ENCODE measurements at places on chromosomes 4 and X.
A peak's percentile ranks its signal among the peaks of the same experiment; 100 is the strongest.

GRCh38 chr4:177952723-177953122 is 510.5 kb upstream of the AGA start:
- DNase-seq: no peak

DNA sequence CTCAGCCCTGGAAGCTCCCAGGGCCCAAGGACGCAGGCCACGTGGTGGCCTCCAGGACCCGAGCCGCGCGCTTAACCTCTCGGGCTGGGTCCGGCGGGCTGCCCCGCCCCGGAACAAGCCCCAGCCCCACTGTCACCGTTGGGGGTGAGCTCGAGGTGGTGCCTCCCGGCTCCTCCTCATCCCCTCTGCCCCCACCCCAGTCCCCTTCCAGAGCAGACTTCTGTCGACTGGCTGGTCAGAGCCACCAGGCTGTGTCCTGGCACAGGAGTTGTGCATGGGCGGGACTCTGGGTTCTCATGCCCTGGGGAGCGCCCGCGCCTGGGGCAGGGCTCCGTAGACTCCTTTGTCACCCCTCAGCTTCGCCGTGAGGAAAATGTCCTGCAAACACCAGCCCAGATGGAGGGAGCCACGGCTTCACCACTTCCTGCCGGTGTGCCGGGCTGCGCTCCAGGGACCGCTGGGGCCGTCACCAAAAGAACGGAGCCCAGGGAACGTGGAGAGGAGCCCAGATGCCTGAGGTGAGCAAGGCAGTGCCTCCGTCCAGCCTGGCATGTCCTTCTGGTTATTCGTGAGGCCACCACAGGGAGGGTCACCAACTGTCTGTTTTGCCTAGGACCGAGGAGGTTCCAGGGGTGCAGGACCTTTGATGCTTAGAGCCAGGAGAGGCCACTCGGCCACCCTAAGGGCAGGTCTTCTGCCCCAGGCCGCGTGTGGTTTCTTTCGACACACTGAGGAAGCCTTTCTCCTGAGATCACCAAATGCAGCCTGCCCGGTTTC is 7.1 kb upstream of the RGS12 start:
- no peak for DNase-seq

GRCh38 chr4:40800064-40800463 is 50.3 kb downstream of the NSUN7 start:
- DNase-seq: no peak

- DNase-seq: no peak
These were observed 163.9 kb downstream of the HS3ST1 start for GRCh38 chr4:11264841-11265240.

GRCh38 chrX:148610328-148610698 is 109.9 kb downstream of the AFF2 start:
- DNase-seq: no peak

GRCh38 chrX:135463937-135464336 is 42.2 kb downstream of the SMIM10L2A start:
- no peak for DNase-seq

DNA sequence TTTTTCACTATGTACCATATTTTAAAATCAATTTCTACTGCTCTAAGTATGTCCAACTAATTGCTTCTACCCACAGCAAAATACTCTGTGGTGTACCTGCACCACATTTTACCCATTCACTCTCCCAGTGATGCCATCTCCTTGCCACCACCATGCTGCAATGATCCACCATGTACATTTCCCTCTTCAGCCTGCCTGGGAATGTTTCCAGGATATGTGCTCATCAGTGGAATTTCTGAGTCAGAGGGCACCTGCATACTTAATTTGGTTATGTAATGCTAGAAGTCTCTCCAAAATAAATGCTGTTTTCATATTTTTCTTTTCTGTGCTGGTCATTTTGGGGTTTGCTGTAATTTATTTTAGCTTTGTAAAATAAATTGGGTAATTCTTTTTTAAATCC is 33.2 kb upstream of the OCIAD2 start:
- DNase-seq: no peak

DNA sequence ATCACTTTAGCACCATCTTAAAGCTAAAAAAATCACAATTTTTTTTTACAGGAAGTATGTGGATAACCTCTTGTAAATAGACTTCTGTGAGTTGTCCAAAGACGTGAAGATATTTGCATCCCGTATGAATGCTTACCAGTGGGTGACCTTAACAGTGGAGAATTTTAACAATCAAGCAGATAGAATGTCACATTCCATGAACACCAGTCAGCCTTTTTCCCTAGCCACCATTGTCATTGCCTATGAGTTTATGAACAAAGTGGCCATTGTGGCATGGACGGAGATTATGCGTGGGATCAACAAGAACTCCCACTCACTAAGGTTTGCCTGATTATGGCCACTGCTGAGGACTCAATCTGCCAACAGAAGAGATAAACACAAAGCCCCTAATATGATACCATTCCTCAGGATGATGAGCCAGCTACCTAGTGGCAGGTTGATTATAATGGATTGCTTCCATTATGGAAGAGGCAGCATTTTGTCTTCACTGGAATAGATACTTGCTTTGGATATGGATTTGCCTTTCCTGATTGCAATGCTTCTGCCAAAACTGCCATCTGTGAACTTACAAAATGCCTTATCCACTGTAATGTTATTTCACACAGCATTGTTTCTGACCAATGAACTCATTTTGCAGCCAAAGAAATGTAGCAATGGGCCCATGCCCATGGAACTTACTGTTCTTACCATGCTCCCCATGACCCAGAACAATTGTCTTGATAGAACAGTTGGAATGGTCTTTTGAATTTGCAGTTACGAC is 830.9 kb upstream of the NDST4 start:
- no peak for DNase-seq

GRCh38 chr4:152700151-152700550 is 20.4 kb upstream of the TMEM154 start:
- DNase-seq: no peak

DNA sequence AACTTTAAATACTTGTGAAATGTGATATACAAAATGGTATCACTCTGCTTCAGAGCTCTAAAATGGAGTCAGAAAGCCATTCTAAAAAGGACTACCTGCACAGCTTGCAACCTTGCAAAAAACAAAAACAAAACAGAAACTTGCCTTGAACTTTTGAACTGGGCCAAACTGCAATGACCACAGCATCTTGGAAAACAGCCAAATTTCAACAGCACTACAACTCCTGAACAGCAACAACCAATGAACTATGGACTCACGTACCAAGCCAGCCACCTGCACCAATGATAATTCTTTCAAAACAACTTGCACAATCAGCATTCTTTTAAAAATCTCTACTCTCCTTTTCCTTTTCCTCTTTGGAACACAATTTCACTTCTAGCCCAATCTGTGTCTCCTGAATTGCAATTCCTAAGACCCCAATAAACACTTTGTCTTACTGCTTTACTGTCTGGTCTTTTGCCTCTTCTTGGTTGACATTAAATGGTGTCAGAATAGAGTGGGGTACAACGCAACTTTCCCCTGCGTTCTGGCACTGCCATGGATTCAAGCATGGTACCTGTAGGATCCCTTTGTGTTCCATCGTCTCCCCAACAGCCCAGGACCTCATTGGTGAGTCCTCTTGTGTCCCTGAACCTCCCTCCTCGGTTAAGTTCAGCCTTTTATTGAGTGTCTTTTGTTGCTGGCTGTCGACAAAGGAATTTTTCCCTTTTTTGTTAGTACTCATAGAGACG is 35.7 kb upstream of the FMR1 start:
- DNase-seq: no peak

GRCh38 chr4:11463707-11464106 is 35.0 kb upstream of the HS3ST1 start:
- DNase-seq: no peak

GRCh38 chrX:3262901-3263300 is 83.6 kb downstream of the MXRA5 start:
- DNase-seq: no peak

- DNase-seq: no peak
These were observed 9.0 kb upstream of the PITX2 start for GRCh38 chr4:110631584-110632505.

DNA sequence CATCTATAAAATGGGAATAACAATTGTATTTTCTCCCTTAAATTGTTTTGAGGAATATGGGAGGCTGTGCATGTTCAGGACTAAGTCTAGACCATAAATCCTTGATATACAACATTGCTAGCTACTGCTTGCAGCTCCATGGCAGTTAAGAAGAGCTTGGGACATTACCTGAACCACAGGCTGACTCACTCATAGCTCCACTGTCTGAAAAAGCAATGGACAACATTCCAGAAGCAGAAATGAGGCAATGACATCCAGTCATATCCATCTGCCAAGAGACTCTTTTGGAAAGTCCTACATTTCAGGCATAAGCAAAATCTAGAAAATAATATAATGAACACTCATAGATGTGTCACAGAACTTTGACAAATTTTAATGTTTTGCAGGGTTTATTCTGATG is 167.3 kb upstream of the LEF1 start:
- DNase-seq: no peak

DNA sequence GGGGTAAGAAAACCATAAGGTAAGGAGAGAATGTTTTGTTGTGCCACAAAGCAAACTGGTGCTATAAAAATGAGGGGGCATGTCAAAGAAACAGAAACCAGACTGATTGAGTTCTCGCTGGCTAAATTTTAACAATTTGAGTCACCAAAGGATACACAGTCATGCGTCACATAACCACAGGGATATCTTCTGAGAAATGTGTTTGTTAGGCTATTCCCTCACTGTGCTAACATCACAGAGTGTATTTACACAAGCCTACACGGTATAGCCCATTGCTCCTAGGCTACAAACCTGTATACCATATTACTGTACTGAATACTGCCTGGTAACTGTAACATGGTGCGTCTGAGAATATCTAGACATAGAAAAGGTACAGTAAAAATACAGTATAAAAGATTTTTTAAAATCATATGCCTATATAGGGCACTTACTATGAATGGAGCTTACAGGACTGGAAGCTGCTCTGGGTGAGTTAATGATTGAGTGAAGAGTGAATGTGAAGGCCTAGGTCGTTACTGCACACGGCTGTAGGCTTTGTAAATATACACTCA is 50.1 kb downstream of the FBXW7 start:
- DNase-seq: peak; percentile 80

GRCh38 chr4:98802770-98803198 is 126.1 kb downstream of the EIF4E start:
- no peak for DNase-seq

DNA sequence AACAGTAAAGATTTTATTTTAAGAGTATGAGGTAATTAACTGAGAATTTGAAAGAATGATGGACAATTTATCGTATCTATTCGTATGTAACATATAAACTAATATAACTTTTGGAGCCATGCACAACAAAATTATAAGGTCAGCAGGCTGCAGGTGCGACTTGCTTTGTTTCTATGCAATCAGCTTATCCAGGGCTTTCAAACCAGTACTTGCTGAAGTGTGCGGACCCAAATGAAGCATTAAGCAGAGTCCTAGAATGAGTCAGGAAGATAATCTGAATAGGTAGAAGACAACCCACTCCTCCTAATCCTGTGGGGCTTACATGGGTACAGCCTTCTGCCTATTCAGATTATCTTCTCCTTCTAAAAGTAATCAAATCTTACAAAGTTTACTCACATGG is 2.1 kb downstream of the NSD2 start:
- DNase-seq: no peak

DNA sequence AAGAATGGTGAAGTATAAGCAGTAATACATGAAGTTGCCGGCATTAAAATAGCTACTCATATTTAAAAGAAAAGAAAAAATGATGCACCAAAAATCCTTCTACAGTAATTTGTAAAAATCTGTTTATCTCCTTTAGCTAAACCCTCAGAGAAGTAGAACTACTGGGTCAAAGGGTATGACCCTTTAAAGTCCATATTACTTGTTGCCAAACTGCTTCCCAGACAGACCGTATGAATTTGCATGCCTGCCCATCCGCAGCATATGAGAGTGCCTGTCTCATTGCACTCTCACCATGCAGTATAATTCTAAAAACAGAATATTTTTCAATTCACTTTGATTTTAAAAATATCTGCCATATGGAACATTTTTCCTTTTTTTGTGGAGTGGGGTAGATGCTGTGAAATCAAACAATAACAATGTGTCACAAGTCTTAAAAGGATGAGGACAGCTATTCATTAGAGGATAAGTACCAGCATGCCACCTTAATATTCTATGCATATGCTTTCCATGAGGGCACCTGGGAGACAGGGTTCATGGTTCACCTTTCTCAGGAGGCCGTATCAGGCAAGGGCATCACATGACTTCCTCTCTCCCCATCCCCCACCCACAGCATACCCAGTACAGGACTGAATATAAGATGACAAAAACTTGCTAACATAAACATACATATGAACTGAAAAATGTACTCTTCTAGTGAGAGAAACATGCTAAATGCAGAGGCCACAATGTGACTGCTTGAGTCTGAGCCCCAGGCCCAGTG is 17.8 kb downstream of the ZDHHC9 start:
- DNase-seq: no peak

GRCh38 chrX:129510331-129510730 is 13.0 kb downstream of the SMARCA1 start:
- DNase-seq: no peak

DNA sequence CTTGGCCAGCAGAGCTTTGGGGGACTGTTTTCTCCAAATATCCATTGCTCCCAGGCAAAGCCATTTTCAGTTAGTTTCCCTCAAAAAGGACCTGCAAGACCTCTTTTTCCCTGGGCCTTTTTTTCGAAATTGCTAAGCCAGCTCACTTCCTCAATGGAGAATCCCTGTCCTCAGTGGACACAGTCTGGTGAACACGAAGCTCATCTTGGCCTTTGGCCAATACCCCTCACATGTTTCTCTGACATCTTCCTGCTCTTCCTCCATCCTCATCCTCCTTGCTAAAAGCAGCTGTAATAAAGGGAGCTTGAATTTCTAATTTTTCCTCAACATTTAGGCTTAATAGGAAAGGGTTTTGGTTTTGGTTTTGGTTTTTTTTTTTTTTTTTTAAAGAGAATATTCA is 17.6 kb upstream of the PRPS1 start:
- DNase-seq: no peak

DNA sequence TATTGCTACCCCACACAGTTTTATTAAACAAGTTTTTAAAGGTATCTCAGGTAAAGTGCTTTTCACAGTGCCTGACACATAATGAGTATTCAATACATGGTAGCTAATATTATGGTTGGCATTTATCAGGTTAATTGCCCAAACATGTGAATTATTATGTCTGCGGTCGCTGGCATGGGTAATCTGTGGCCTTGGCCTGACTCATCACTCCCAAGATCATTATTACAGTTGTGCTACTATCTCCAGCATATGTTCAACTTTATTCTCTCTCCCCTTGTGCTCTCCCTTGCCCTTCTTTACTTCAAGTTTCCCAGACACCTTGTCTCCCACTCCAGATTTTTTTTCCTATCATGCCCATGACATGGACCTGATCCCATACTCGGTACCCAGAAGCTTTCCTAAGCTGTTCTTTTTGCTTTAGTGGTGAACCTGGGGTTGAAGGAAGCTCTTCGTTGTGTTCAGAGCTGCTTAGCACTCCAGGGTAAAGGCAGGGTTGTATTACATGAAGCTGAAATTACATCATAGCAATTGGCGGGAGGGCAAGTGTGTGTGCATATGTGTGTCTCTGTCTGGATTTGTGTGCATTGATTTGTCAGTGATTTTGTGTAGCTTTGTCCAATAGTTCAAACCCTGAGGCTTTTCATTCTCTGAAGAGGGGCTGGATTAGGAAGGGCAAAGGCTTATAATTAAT is 176.5 kb upstream of the NRK start:
- no peak for DNase-seq

All from CD8-positive, alpha-beta T cell (primary cell).